EH (cell line): ENCODE measurements at places on chromosomes 6 and 20.
A peak's percentile ranks its signal among the peaks of the same experiment; 100 is the strongest.

- peak; percentile 6 for DNase-seq
Observed at GRCh38 chr6:89221971-89222711, 5.0 kb upstream of the GABRR1 start.

DNA sequence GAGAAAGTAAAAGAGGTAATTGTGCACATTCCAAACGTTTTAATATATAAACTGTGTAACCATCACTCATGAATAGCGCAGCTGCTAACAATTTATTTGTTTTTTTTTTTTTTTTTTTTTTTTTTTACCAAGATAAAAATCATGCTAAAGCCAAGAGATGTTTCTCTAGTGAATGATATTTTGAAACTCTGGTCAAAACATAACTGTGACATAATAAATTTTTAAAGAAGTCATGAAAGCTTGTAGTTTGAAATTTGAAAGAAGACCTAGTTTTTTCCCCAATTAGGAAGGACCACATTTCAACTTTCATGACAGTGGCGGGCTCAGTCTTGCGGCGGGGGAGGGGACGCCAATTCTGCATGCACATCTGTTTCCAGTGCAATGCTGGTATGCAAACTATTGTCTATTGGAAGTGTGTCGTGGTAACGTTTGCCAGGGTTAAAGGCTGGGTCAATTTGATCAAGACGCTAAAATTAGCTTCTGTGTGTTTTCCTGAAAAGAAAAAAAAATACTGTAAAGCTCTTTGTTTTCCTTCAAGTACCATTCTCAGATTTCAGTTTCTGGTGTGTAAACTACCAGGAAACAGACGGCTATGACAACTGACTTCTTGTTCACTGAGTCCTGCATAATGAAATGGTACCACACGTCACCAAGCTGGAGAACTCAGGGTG lies 211.9 kb downstream of the FOXC1 start:
- peak; percentile 84 for DNase-seq

DNA sequence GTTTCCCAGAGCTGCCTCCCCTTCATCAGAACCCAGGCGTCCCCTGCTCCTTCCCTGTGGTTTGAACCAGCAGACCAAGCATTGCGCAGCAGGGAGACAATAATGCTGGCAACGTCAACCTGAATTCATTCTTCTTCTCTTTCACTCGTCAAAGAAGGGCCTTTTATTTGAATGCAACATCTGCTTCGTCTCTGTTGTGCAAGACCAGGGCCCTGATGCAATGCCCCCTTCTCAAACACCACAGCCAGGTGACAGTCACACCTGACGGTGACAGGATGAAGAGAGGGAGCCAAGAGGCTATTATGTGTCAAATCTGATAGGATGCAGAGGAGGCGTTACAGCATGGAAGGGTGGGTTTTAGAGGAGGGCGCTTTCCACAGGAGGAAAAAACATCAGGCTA lies 8.0 kb downstream of the INSM1 start:
- no peak for DNase-seq

DNA sequence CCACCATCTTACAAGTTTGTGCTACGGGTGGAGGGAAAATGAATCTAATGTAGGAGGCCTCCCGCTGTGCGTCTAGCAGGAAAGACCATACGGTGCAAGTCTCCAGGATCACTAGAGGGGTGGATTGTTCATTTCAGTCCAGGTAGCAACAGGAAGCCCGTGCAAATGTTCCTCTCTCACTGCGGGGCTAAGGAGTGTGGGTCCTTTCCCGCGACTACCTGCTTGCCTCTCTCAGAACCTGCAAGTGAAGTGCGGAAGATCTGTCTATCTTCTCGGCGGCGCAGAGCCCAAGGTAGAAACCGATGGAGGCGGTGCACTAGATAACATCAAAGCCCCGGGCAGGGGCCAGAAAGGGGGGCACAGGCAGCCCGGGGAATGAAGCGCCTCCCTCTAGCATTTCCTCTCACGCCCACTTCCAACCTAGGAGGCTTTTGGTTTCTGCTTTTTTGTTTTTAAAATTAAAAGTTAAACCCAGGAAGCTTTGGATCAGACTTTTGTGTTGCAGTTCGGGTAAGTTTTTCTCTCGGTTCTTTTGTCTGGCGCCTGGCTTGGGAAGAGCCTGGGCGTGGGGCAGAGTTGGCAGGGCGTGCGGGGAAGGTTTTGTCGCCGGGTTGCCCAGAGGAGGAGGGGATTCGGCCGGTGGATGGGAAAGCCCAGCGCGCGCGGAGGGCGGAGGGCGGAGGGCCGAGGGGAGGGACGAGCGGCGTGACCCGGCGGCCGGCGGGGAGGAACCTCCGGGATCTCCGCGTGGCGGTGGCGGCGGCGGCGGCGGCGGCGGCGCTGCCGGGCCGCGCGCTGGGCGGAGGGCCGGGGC lies 3.5 kb upstream of the HIVEP1 start:
- peak; percentile 73 for DNase-seq

DNA sequence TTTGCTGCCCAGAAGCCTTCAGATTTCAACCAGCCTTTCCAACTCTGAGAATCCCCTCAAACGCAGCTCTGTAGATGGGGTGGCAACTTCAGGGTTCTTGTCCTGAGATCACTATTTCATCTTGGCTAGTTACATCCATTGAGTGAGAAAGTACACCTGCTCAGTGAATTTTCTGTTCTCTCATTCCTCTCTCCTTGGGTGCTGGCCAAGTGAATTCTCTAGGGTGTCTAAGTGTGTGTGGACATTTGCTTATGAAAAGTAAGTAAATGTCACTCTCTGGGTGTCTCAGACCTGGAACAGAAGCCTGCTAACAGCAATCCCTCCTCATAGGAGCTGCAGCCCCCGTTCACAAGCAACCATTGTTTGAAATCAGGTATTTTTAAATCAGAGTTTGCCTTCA lies 3.8 kb downstream of the RIN2 start:
- DNase-seq, result no peak
